ENCODE measurements at places on chromosomes 7 and 10.

DNA sequence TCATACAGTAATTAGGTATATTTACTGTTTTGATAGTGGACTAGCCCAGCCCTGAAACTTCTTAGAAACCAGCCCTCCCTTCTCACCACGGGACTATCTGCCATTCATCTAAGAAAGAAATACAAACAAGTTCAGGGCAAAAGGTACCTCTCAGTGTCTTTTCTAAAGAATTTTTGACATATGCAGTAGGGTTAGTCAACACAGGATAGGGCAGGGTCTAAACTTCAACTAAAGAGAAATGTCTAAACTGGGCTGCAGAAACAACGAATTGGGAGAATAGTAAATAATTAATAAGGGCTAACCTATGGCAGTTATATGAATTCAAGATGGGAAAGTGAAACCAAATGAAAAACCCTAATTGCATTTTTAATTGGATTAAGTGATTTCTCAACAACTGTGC is 496.6 kb downstream of the INHBA start:
- no peak for DNase-seq

- DNase-seq, result peak; percentile 93
Observed at GRCh38 chr10:31602541-31603234, 283.7 kb downstream of the ZEB1 start.

DNA sequence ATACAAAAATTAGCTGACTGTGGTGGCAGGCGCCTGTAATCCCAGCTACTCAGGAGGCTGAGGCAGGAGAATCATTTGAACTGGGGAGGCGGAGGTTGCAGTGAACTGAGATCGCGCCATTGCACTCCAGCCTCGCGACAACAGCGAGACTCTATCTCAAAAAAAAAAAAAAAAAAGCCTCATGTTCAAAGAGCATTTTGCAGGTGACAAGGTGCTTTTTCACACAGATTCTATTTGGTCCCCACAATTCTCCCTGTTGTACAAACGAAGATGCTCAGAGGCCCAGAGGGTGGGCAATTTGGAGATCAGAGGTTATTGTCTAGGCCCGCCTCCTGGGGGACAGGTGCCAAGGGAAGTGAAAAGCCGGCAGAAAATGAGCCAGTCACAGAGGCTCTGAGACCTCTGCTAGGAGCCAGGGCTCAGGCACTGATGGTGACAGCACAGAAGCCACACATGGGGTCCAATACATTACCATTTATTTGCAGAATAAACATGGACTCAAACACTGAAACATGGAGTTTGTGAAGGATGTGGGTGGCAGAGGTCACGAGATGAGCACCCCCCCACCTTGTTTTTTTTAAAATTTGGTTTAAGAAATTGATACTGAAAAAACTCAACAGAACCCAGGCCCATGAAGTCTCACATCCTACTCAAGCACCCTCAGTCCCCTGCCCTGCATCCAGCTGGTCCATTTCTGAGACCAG is 882 bp upstream of the GAL3ST4 start:
- no peak for DNase-seq

DNA sequence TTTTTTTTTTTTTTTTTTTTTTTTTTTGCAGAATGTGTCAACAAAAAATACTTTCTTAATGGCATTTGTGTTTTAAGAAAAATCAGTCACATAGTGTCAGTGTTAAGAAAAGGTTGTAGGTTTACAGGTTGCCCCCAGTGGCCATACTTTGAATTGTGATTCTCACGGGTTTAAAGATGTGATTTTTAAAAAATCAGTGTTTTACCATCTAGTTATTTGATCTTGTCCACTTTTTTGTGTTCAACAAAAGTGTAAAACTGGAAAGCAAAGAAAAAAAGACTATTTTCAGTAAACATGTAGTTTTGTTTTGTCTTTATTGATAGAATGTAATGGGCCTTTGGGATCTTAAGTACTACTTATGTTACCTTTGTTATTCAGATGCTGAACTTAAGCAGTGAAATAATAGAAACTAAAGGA is 25.7 kb downstream of the SUV39H2 start:
- peak; percentile 11 for DNase-seq
